ENCODE measurements at places on chromosomes 3 and 15.
A peak's percentile ranks its signal among the peaks of the same experiment; 100 is the strongest.

DNA sequence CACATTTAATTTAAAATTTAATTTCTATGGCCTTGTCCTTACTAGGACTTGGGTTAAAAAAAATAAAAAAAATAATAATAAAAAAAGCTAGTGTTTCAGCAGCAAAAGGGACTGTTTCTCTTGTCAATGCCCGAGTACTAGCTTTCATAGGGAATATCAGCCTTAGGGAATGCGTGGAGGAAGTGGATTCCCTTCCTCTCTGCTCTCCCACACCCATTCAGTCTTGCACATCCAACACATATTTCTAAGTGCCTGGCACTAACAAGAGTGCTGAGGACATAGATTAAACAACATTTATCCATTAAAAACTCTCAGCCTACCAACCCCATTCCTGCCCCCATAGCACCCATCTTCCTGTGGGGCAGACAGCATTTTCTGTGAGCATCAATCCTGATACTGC is 6.2 kb downstream of the ZNF385D start:
- no peak for DNase-seq

- no peak for DNase-seq
These were observed 39.3 kb downstream of the KLHL25 start for GRCh38 chr15:85755471-85755870.

DNA sequence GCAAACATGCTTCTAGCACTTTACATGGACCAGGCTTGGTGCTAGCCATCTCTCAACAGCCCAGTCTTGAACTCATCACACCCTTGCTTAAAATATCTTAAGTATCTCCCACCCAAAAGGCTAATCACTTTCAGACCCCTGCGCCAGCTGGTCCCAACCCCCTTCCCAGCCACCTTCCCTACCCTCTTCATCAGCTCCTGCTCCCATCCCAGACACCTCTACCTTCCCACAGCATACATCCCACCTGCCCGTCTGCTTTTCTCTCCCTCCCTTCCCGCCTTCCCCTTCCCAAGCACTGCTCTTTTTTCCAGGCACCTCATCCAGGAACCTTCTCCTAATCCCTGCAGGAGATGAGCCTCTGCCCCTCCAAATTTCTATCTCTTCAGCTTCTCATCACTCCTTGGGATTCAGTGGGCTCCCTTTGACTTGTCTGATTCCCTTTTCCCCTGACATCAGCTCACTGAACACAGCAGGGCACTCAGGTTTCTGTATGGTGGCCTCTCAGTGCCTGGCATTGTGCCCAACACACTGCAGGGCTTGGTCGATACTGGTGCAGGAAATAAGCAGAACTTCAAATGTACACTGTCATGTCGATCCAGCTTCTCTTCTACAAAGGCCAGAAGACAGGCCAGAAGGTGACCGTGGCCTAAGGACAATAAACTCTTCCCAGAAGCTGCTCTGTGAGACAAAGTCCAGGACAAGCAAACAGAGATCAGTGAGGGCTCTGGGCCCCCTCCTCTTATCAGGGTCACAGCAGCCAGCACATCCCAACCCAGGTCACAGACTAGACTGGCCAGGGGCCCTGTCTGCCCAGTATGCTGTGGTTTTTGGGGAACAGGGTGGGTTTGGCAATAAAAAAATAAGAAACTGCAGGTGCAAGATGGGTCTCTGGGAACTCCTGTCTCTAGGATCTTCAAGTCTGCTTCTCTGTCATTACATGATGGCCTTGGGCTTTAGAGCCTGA is 2.2 kb upstream of the ITIH1 start:
- no peak for DNase-seq

- no peak for DNase-seq
These were observed 201.7 kb downstream of the GAP43 start for GRCh38 chr3:115825046-115825445.

DNA sequence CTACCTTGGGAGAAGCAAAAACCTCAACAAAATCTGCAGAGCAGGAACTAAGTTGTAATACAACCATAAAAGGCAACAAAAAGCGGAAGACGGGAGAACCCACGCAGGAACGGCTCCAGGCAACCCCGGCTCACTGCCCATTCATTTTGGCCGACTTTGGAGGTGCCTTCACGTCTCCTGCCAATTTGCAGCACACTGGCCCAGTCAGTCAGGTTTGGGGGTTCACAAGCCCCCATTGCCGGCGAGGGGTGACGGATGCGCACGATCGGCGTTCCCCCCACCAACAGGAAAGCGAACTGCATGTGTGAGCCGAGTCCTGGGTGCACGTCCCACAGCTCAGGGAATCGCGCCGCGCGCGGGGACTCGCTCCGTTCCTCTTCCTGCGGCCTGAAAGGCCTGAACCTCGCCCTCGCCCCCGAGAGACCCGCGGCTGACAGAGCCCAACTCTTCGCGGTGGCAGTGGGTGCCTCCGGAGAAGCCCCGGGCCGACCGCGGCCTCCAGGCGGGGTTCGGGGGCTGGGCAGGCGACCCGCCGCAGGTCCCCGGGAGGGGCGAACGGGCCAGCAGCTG is 463 bp downstream of the TERC start:
- peak; percentile 77 for DNase-seq

GRCh38 chr15:83665480-83665879 is 11.6 kb downstream of the ADAMTSL3 start:
- no peak for DNase-seq

GRCh38 chr3:143585720-143586456 is 262.4 kb downstream of the SLC9A9 start:
- DNase-seq, result no peak

DNA sequence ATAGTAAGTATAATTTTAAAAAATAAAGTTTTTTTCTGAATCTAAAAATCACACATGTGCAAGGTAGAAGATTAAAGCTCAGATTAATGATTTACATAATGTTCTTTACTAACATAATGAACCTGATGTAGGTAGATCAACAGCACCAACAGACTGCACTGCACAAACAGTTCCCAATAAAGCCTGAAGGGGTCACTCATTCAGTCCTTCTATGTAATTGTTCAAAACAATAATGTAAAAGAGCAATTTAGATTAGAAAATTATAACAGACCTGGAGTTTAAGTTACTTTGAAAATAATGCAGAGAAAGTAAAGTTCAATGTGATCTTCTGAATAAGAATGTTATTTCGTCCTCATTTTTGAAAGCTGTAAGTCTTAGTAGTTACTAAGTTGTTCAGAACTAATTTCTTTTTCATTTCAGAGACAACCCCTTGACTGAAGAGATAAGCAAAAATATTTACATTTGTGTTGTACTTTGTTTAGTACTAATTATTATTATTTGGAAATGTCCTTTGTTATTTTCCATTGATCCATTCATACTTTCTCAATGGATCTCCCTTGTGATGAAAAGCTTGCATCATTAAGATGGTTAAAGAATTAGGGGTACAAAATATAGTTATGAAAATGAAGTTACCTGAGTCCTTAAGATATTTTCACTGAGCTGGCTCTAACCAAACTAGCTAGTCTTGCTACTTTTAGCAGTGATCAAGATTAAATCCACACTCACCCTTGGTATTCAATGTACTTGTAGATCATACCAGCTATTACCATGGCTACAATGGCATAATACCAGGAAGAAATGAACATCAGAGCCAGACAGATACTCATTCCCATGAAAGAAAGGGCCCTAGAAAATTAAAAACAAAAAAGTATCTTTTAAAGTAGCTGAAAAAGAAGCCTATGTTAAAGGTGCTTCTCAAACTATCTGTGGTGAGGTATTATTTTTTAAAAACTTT is 16.8 kb downstream of the EMC4 start:
- DNase-seq, result no peak

- DNase-seq, result no peak
These were observed 107.6 kb upstream of the ARHGEF3 start for GRCh38 chr3:56909349-56909748.

DNA sequence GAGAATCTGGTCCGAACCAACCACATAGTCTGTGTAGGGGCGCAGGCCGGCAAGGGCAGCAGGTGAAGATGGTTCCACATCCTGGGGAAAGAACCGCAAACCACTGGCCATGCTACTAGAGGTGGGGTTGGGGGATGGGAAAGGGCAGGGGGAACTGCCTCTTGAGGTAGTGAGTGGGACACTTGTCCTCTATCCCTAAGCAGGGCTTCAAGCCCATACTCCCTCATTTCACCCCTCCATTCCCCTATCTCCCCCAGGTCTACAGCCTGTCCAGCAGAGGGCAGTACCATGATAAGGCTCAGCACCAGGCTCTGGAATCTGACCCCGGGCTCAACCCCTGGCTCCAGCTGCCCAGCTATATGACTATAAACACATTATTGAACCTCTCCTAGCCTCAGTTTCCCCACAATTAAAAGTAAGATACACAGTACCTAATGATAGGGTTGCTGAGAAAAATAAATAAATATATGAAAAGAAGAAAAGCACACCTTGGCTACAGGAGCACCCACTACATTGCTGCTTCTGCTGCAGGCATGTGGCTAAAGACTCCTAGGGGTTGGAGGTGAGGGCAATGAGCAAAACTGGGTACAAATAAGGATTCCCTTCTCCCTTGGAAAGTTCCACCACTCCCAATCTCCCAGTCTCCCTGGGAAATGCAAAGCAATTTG is 6.3 kb downstream of the GORASP1 start:
- no peak for DNase-seq

Measured in nucleus accumbens (tissue), 56 donors.